ENCODE measurements at places on chromosomes 4 and X. TPM values are rescaled to one million over a fixed set of nuclear protein-coding genes. Genes with fewer than 3 reads are reported as not detected.

GRCh38 chrX:19059067-19059466 is 63.2 kb downstream of the ADGRG2 start:
- H3K36me3 ChIP-seq, result no peaks in the 10 kb centered on the region
- H3K4me3 ChIP-seq, result no peak overlapping the region
- no peak overlapping the region for H3K27ac ChIP-seq
- H3K4me1 ChIP-seq, result no peaks in the 10 kb centered on the region

GRCh38 chr4:127364397-127364796 is 268.4 kb upstream of the INTU start:
- no peaks in the 10 kb centered on the region for H3K27me3 ChIP-seq
- H3K27ac ChIP-seq, result no peak overlapping the region
- DNase-seq, result no peak
- H3K36me3 ChIP-seq, result no peaks in the 10 kb centered on the region
- no peak overlapping the region for H3K4me3 ChIP-seq
- no peaks in the 10 kb centered on the region for H3K4me1 ChIP-seq

- peaks cover 3% of the 10 kb centered on the region for H3K36me3 ChIP-seq
- DNase-seq, result no peak
- H3K27me3 ChIP-seq, result no peaks in the 10 kb centered on the region
- H3K4me1 ChIP-seq, result peaks cover 64% of the 10 kb centered on the region
Observed at GRCh38 chrX:136765821-136766356, 14.8 kb downstream of the ARHGEF6 start.

- peaks cover 7% of the 10 kb centered on the region for H3K27me3 ChIP-seq
- no peaks in the 10 kb centered on the region for H3K36me3 ChIP-seq
- no peak for DNase-seq
Observed at GRCh38 chr4:173135241-173135847, 33.3 kb upstream of the GALNT7 start.

DNA sequence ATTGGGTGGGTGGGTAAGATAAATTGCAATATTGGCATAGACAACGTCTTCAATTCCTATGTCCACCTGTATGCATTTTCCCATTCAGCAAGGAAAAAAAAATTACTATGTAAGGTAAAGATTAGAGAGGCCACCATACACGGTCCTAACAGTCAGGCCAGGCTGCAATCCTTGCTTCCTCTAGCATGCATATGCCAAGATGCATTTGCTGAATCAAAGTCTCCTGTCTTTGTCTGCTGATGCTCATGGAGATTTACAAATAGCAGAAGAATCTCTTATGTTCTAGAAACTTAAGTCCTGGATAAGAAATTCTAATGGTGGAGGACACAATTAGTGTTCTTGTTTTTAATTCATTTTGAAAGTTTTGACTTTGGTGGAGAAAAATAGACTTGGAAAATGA is 206.8 kb downstream of the PDGFC start:
- no peaks in the 10 kb centered on the region for H3K4me1 ChIP-seq
- DNase-seq, result no peak
- no peaks in the 10 kb centered on the region for H3K27me3 ChIP-seq
- no peaks in the 10 kb centered on the region for H3K36me3 ChIP-seq
- H3K4me3 ChIP-seq, result no peak overlapping the region

GRCh38 chrX:10554612-10555270 is 65.6 kb downstream of the MID1 start:
- no peak for DNase-seq
- H3K36me3 ChIP-seq, result no peaks in the 10 kb centered on the region
- no peak overlapping the region for H3K4me3 ChIP-seq
- H3K27ac ChIP-seq, result no peak overlapping the region
- H3K4me1 ChIP-seq, result no peaks in the 10 kb centered on the region

DNA sequence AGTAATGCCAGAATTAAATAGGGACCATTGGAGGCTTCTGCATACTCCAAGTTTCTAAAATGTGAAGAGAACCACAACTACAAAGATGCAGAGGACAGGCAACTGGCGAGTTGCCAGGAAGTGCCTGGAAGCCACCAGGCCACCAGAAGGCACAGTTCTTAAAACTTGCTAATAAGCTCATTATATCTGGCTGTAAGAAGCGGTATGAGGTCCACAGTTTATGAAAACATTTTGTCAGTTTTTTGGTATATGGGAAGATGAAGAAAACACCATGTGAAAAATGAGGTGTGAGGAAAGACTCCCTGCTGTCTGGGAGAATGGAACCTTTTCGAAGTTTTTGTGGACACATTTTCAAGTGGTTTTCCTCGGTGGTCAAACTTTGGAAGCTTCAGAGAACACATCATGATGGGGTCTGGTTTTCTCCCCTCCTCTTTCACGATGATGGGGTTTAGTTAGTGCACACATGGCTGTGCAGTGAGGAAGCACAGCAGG is 202.7 kb downstream of the NR3C2 start:
- DNase-seq, result no peak
- no peaks in the 10 kb centered on the region for H3K27me3 ChIP-seq
- H3K36me3 ChIP-seq, result no peaks in the 10 kb centered on the region
- H3K4me3 ChIP-seq, result no peak overlapping the region
- H3K27ac ChIP-seq, result no peak overlapping the region

DNA sequence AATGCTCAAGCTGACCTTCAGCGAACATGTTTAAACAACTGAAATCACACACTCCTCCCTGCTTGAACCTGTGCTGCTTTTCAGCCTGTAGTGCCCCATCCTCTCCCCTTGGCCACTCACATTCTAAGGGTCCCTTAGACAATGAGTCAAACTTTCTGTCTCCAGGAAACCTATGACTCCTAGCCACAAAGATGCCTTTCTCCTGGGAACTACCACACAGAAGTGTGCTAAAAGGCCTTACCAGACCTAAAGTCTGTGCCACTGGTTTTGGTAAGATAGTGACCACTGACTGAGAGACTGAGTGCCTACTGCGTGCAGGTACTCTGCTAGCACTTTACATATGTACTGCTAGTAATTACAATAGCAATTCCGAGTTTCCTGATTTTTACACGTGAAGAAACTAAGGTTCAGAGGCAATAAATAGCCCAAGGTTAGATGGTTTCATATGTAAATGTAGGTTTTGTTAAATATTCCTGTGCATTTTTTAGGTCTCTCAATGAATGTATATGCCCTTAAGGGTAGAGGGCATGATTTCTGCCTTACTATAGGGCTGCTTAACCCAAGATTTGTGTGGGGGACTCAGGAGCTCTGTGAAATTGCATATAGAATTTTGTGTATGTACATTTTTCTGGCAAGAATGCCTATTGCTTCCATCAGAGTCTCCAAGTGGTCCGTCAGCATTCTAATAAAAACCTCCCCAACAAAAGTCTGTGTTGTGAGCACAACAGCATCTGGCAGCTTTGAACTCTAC is 71.1 kb downstream of the NSG1 start:
- H3K36me3 ChIP-seq, result peaks cover 2% of the 10 kb centered on the region
- peaks cover 19% of the 10 kb centered on the region for H3K4me1 ChIP-seq
- no peak overlapping the region for H3K4me3 ChIP-seq
- peak overlapping the region; percentile 18 for H3K27ac ChIP-seq

DNA sequence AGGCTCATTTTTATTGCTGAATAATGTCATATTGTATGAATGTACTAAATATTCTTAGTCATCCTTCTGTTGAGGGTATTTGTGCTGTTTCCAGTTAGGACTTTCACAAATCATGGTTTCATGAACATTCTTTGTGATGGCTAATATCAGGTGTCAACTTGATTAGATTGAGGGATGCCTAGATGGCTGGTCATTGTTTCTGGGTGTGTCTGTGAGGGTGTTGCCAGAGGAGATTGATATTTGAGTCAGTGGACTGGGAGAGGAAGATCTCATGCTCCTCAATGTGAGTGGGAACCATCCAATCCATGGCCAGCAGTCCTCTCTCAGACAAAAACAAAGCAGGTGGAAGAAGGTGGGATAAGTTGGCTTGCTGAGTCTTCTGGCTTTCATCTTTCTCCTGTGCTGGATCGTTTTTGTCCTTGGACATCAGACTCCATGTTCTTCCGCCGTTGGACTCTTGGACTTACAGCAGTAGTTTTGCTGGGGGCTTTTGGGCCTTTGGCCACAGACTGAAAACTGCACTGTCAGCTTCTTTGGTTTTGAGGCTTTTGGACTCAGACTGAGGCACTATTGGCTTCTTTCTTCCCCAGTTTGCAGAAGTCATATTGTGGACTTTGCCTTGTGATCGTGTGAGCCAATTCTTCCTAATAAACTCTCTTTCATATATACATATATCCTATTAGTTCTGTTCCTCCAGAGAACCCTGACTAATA is 11.9 kb upstream of the HS3ST1 start:
- no peaks in the 10 kb centered on the region for H3K27me3 ChIP-seq
- H3K4me3 ChIP-seq, result peak overlapping the region; percentile 46
- peaks cover 25% of the 10 kb centered on the region for H3K4me1 ChIP-seq
- peak overlapping the region; percentile 77 for H3K27ac ChIP-seq

- no peaks in the 10 kb centered on the region for H3K36me3 ChIP-seq
- DNase-seq, result no peak
- H3K27me3 ChIP-seq, result peaks cover 15% of the 10 kb centered on the region
- H3K4me1 ChIP-seq, result peaks cover 26% of the 10 kb centered on the region
- H3K27ac ChIP-seq, result no peak overlapping the region
- H3K4me3 ChIP-seq, result no peak overlapping the region
Observed at GRCh38 chr4:120858776-120859175, 63.8 kb downstream of the PRDM5 start.

The CXCL10 gene
- total RNA-seq, result 2.9 TPM

The ARMCX1 gene
- total RNA-seq, result 2.8 TPM

The RTL3 gene
- total RNA-seq, result not detected

The NLRP2B gene
- total RNA-seq, result not detected

The PABPC1L2B gene
- total RNA-seq, result not detected

The ZDHHC15 gene
- 0.82 TPM for total RNA-seq

Measured in activated T-cell treated with anti-CD3 and anti-CD28 coated beads, Interleukin-2, amount 50 U/mL, for 72 hours (primary cell).